ENCODE measurements at places on chromosomes 7 and 10. TPM values are rescaled to one million over a fixed set of nuclear protein-coding genes. Genes with fewer than 3 reads are reported as not detected.

Gene CACNB2
- 2.0 TPM for total RNA-seq

Gene SEMA3D
- total RNA-seq = 5.2 TPM

Gene COL13A1
- total RNA-seq = not detected

Gene PON1
- total RNA-seq = not detected

Gene TBL2
- 45.9 TPM for total RNA-seq
